ENCODE measurements at places on chromosomes 3 and 15.

DNA sequence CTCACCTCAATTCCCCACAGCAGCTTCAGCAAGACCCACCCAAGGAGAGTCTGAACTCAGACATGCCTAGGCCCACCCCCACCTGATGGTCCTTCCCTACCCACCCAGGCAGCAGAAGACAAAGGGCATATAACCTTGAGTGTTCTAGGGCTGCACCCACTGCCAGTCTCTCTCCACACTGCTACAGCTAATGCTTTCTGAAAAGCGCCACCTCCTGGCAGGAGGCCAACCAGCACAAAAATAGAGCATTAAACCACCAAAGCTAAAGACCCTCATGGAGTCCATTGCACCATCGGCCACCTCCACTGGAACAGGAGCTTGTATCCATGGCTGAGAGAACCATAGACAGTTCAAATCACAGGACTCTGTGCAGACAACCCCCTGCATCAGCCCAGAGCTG lies 11.3 kb upstream of the RPL39L start:
- DNase-seq = peak; percentile 11

GRCh38 chr3:13053420-13053819 lies 19.8 kb downstream of the IQSEC1 start:
- no peak for DNase-seq

DNA sequence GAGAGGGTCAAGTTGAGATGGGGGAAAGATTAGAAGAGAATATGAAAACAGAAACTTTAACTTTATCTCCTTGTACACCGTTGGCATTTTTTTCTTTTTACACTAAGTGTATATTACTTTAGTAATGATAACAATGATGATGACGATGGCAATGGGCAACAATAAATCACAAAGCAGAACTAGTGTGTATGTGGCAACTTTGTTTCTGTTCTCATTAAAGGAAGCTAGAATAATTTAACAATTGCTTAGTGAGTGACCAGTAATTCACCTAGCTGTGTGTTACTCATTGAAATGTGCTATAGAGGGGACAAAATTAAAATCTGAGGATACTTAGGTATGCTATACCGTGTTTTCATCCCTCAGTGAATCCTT lies 318.5 kb upstream of the TBL1XR1 start:
- no peak for DNase-seq

GRCh38 chr15:42148808-42149492 lies 7.5 kb downstream of the PLA2G4F start:
- no peak for DNase-seq

- no peak for DNase-seq
These were observed 46.2 kb upstream of the PRTG start for GRCh38 chr15:55789066-55789660.

- DNase-seq = no peak
These were observed 94.2 kb upstream of the ACP3 start for GRCh38 chr3:132222868-132223538.

DNA sequence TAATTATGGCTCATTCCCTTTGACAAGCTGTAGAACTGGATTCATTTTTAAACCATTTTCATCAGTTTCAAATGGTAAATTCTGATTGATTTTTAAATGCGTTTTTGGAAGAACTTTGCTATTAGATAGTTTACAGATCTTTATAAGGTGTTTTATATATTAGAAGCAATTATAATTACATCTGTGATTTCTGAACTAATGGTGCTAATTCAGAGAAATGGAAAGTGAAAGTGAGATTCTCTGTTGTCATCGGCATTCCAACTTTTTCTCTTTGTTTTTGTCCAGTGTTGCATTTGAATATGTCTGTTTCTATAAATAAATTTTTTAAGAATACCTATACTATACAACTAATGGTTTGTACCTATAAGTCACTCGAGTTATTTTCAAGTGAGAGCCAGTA lies 62.7 kb downstream of the PXYLP1 start:
- no peak for DNase-seq

DNA sequence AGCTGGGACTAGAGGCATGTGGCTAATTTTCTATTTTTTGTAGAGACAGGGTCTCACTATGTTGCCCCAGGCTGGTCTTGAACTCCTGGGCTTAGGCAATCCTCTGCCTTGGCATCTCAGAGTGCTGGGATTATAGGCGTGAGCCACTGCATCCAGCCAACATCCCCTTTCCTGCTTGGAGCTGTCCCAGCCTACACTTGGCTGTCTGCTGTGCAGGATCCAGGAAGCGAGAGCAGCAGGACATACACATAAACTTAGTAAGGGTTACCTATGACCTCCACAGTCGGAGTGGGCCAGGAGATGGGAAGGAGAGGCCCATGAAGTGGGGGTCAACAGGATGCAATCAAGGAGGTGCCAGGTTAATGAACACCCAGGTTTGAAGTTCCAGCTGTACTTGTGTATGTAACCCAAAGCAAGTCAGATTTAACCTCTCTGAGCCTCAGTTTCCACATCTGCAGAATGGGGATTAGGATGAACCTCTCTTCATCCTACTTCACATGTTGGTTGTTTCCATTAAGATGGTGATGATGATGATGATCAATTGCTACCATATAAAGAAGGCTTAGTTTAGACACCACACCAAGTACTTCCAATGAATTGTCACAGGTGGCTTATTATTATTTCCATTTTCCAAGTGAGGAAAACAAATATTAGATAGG lies 69.5 kb upstream of the OXTR start:
- DNase-seq = no peak

GRCh38 chr15:78272776-78273175 lies 8.4 kb downstream of the DNAJA4 start:
- DNase-seq = no peak

DNA sequence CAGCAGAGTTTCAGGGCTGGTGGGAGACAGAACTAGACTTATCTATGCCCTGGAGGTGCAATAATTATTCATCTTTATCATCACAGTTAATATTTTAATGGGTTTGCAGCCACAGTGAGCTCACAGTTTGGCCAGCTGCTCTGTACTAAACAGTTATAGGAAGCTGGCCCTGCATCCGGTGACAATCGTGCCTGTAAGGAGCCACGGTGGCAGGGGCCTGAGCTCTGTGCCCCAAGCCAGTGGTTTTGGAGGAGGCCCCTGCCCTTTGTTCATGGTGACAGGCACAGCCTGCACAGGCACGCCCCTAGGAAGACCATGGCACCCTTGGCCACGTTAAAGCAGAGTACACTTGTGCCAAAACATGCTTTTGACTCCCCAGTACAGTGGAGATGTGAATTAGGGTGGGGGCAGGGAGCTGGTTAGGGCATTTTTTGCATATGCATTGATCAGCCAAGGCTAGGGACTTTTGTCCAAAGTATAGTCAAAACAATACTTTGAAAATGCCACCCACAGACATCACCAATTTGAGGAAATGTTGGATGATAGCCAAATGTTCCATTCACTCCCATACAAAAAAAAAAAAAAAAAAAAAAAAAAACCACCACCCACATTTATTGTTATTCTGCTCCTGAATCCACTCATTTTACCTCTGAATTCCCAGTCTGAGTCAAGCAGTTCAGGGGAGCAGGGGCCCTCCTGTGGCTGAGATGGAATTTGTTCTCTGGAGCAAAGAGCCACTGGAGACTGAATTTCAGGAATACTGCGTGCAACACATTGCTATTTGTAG lies 3.4 kb upstream of the RFTN1 start:
- peak; percentile 77 for DNase-seq

DNA sequence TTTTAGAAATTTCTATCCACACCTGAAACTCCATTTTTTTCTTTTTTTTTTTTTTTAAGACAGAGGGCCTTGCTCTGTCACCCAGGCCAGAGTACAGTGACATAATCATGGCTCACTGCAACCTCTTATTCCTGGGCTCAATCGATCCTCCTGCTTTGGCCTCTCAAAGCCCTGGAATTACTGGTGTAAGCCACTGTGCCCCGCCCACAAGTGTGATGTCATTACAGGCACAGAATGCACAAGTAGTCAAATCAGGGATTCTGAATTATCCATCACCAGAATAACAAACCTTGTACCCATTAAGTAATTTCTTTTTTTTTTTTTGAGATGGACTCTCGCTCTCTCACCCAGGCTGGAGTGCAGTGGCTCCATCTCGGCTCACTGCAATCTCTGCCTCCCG lies 1.9 kb downstream of the UQCRC1 start:
- DNase-seq = no peak

GRCh38 chr15:30046430-30046829 lies 36.3 kb upstream of the GOLGA8J start:
- DNase-seq = no peak

GRCh38 chr15:74897300-74897701 lies 7.5 kb downstream of the MPI start:
- DNase-seq = no peak

DNA sequence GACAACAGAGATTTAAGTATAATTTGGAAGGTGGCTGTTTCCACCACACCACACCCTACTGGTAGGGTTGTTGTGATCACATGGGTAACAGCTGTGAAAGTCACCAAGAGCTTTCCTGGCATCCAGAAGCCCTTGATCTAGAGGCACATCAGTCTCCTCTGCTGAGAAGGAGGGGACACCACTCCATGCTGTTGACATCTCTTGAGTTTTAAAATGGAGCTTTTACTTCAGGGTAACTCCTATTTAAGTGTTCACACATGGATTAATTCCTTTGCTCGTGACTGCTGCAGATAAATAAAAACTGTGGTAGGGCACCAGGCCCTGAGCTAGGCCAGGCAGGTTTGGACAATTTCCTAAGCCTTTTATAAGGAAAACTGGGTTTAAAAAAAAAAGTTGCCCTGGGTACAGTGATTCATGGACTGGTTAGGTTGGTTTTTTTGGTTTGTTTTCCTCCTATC lies 7.5 kb downstream of the EXOSC7 start:
- no peak for DNase-seq

DNA sequence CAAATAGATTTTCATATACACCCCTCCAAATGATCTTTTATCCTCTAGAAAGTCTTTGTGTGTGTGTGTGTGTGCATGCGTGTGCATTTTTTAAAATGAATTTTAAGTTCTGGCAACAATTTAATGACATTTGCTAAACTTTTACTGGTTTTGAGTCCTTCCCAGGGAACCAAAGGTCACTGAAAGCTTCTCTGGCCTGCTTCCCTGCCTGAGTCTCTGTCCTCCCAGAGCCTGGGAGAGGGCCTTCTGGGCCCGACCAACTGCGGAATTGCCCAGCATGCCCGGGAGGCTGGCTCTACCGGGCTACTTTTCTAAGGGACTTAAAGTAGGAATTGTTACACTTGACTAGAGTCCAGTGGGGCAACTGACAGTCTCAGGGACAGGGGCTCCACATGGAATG lies 7.4 kb upstream of the RBPMS2 start:
- no peak for DNase-seq

GRCh38 chr3:3734881-3735280 lies 64.3 kb upstream of the LRRN1 start:
- DNase-seq = no peak

DNA sequence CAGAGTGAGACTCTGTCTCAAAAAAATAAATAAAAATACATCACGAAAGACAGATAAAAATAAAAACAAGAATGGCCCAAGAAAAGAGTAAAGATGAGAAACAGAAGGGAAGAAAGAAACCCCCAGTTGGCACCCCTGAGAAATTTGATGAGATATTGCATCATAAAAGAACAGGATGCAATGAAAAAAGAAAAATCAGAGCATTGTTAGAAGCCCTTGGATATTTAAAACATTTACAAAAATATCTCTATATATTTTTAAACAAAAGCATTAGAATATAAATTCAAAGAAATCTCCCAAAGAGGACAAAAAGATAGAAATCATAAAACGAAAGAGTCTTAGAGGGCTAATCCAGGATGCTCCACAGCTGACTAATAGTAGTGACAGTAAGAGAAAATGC lies 18.6 kb upstream of the ZBTB38 start:
- no peak for DNase-seq

- no peak for DNase-seq
These were observed 61.7 kb downstream of the PCSK6 start for GRCh38 chr15:101427606-101428487.

- DNase-seq = peak; percentile 12
These were observed 200.7 kb downstream of the KCNH8 start for GRCh38 chr3:19348941-19349564.

- DNase-seq = peak; percentile 88
These were observed 215.5 kb downstream of the PDZRN3 start for GRCh38 chr3:73409138-73409763.

DNA sequence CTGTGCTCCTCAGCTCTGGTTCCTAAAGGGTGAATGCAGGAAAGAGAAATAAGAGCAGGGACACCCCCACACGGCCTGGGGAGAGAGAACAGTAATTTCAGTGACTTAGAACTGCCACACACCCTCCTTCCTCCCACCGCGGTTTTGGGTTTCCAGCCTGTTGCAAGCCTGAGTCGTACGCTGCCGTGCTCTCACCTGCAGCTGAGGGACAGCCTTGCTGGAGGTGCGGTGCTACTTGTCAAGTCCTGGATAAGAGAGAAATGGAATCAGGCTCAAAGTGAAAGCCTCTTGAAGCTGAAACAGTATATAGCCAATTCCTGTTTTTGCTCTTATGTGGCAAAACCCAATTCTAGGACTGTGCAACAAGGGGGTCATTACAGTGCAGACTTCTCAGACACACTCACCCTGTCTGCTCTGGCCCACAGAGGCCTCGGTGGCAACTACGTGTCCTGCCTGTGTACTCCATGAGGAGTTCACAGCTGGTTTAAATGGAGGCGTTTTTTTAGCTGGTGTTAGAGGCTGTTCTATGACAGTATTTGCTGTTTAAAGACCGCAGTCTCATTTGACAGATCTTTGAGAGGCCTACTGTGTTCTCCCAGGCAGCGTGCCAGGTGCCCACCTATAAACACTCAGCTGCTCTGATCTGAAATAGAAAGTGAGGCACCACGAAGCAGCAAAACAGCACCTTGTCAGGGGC lies 42.9 kb downstream of the TBC1D2B start:
- no peak for DNase-seq

DNA sequence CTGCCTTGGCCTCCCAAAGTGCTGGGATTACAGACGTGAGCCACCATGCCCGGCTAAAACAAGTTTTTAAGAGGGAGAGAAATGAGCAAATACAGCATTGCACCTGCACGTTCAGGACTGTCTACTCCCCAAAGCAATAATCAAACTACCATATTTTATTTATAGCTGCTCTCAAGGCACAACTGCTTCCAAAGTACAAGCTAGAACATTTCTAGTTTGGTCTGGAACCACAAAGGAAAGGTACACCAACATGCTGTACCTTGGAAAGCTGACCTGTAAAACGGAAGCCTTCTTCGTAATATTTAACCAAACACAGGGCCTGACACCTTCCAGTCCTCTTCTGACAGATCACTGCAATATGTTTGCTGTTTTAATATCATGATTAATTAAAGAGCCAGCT lies 14.5 kb upstream of the VGLL4 start:
- DNase-seq = no peak

Measured in fibroblast of skin of scalp (primary cell).